ENCODE measurements at places on chromosomes 2 and 18.

DNA sequence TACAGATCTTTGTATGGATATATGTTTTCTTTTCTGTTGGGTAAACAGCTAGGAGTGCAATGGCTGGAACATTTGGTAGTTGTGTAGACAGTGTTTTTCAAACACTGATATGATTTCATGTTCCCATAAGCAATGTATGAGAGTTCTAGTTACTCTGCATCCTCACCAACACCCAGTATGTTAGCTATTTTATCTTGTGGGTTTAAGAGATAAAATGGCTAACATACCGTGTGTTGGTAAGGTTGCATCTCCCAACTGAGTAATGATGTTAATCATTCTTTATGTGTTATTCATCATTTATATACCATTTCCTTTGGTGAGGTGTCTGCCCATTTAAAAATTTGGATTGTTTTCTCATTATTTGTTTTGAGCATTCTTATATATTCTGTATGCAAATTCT lies 65.7 kb downstream of the LYPD6B start:
- DNase-seq, result no peak

GRCh38 chr2:12168791-12169388 lies 422.5 kb downstream of the LPIN1 start:
- no peak for DNase-seq

GRCh38 chr18:62044490-62045000 lies 142.3 kb downstream of the PIGN start:
- DNase-seq, result no peak

GRCh38 chr18:7733642-7734041 lies 166.5 kb downstream of the PTPRM start:
- no peak for DNase-seq

DNA sequence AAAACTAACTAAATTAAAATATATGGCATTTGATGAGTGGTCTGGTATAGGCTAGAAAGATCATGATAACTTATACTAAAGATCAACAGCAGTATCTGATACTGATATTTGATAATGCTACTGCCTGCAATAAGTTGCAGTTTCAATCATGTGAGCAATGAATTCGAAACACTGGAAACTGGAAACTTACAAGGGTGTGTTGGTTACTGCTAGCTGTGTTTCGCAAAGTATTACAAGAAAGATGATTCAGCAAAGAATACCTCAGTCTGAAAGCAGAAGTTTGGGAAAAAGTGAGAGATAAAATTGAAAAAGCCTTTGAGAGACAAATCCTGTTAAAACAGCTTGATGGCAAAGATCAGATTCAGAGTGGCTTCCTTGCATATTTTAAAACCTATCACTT lies 294.5 kb downstream of the CCDC178 start:
- no peak for DNase-seq

- no peak for DNase-seq
Observed at GRCh38 chr2:175626796-175627195, 375.3 kb downstream of the LNPK start.

DNA sequence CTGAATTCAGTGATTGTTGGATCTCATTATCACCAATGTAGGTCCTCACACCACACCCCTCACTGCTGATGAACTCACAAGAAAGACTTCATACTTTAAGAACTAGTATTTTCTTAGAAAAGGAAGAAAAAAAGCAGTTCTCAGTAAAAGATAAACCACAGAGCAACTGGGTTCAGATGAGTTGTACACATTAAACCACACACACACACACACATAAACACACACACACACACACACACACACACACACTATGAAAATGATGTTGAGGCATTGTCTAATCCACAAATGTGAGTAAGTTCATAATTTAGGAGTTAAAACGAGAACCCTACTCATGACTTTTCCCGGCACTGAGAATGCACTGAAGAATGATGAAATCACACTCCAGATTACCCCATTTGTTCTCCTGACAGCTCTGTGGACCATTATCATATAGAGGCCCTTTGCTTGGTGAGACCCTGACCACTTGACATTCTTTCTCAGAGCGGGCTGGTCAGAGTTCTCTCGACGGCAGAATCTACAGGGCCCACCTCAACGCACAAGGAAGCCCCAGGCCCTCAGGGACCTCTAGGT lies 106.2 kb downstream of the BCL2 start:
- no peak for DNase-seq

GRCh38 chr2:190179754-190180312 lies 117.3 kb upstream of the MSTN start:
- DNase-seq, result peak; percentile 7

GRCh38 chr2:42754776-42755140 lies 9.2 kb downstream of the OXER1 start:
- no peak for DNase-seq

GRCh38 chr2:48993576-48993975 lies 160.7 kb downstream of the FSHR start:
- DNase-seq, result no peak

GRCh38 chr2:2567776-2568175 lies 236.7 kb upstream of the MYT1L start:
- DNase-seq, result no peak

- DNase-seq, result no peak
Observed at GRCh38 chr2:146997945-146998344, 846.9 kb upstream of the ACVR2A start.

DNA sequence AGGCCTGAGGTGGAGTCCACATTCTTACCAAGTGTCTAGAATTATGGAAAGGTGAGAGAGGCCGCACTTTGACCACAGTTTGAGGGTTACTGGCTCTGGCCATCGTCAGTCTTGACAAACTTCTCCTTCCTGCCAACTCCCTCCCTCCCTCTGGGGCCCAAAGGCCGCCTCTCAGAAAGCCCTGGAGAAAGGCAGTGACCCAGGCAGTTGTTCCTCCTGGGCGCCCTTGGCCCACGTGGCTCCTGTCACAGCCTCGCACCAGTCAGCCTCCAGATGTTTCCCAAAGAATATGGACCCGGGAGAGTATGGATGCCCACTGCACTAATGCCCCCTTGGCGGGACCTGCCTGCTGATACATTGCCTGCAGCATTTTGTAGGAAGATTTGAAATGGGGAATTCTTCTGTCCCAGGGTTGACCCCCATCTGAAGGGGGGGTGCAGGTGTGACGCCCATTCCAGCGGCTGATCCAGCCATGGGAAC lies 61.7 kb downstream of the ASB1 start:
- no peak for DNase-seq

GRCh38 chr2:25029183-25029554 lies 12.7 kb upstream of the EFR3B start:
- DNase-seq, result no peak

DNA sequence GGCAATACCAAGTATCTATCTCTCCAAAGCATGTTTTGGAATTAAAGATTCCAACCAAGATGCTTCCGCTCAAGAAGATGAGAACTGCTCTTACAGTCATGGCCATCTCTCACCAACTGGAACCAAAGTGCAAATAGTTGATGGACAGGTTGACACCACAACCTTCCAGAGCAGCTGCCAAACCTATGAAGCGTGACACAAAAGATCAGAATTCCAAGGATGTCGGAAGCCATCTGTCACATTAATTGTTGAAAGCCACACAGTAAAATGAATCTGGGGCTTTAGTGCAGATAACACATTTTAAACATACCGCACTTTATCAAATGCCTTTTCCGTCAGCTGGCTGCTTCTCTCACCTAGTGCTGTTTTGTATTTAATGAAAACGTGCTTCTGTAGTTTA lies 195.7 kb downstream of the CDH20 start:
- DNase-seq, result no peak

GRCh38 chr2:48183991-48184390 lies 277.7 kb upstream of the FBXO11 start:
- no peak for DNase-seq

GRCh38 chr2:150762571-150762970 lies 275.1 kb upstream of the RND3 start:
- no peak for DNase-seq

- no peak for DNase-seq
Observed at GRCh38 chr2:9762164-9762563, 81.1 kb upstream of the TAF1B start.

GRCh38 chr18:3498698-3499471 lies 48.9 kb downstream of the TGIF1 start:
- DNase-seq, result peak; percentile 16

- no peak for DNase-seq
Observed at GRCh38 chr2:10820978-10821695, 8.6 kb upstream of the PDIA6 start.

DNA sequence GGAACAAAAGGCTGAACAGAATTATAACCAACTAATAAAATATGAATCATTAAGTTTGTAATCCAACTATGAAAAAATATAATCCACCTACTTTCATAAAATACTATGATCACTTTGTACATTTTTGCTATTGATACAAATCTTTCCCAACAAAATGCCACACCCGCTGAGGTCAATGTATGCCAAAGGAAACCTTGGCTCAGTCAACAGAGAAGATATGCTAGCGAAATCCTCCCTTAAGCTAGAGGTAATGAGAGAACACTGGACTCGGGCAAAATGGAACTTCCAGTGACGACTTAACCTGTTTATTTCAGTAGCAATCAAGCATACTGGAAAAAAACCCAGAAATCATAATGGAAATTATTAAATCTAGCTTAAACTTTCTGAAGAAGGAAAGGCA lies 81.5 kb downstream of the NOL10 start:
- DNase-seq, result no peak

- DNase-seq, result no peak
Observed at GRCh38 chr2:67790622-67791021, 272.2 kb downstream of the C1D start.

DNA sequence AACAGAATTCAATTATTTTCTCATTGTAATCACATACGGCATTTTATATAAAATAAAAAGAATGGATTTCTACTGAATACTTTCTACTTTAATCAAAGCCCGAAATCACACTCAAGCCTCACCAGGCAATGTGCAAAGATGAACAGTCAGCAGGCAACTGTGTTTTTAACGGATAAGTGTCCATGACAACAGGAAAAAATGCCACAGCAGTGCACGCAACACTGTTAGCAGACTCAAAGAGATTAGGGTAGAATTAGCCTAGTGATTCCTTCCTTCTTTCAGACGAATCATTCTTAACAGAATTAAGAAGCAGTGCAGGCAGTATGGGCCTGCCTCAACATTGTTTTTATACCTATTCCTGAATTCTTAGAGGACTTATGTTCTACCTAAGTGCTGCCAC lies 135.6 kb downstream of the CDH2 start:
- no peak for DNase-seq

DNA sequence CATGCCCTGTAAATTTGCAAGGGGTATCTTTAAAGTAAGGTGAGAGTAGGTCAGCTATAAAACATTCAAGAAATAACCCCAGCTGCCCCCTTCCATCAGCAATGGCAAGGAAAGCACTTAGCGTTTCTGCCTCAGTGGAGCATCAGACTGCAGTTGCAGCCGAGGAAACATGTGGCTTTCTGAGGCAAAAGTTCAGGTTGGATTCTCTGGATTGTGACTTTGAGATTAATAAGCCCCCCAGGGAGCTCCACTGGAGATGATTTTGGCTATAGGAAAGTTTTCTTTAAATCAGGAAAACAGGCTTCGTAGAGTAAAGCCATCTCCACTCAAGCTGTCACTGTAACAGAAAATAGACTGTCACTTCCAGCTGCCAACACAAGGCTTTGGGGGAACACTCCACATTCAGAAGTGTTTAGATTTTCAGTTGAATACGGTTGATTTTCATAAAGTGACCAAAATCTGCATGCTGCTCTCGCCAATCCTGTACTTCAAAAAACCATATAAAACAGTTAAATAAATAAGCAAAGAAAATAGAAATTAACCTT lies 15.3 kb upstream of the RIT2 start:
- DNase-seq, result no peak

DNA sequence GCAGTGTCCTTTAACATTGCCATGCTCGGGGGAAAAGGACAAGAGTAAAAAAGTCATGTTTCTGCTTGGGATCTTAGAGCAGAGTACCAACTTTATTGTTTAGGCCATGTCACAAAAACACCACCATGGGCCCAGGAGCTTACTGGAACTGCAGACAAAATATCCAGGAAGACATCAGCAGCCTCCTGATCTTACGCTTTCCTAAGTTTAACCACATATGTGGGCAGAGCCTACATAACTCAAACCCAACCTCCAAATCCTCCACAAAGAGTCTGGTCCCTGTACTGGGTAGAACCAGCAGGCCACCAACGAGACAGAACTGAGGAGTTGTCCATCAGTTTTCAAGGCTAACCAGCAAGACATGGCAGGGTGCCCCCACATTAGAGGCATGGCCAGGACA lies 10.3 kb downstream of the GALNT14 start:
- DNase-seq, result no peak

GRCh38 chr2:32051836-32052439 lies 11.4 kb upstream of the SPAST start:
- no peak for DNase-seq

DNA sequence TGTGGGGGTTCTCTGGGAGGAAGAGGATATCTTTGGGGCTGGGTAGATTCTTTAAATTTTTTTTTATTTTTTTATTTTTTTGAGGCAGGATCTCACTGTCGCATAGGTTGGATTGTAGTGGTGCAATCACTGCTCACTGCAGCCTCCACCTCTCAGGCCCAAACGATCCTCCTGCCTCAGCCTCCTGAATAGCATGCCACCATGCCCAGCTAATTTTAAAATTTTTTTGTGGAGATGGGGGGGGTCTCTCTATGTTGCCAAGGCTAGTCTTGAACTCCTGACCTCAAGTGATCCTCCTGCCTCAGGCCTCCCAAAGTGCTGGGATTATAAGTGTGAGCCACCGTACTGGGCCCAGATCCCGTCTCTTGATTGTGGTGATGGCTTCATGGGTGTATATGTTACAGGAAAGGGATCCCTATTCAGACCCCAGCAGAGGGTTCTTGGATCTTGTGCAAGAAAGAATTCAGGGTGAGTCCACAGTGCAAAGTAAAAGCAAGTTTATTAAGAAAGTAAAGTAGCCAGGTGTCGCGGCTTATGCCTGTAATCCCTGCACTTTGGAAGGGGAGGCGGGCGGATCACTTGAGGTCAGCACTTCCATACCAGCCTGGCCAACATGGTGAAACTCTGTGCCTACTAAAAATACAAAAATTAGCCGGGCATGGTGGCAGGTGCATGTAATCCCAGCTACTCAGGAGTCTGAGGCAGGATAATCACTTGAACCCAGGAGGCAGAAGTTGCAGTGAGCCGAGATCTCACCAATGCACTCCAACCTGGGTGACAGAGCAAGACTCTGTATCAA lies 2.0 kb upstream of the C2orf68 start:
- DNase-seq, result no peak

- no peak for DNase-seq
Observed at GRCh38 chr2:189561371-189562038, 19.1 kb downstream of the SLC40A1 start.

GRCh38 chr2:156380117-156380645 lies 47.7 kb upstream of the NR4A2 start:
- no peak for DNase-seq

Measured in right renal cortex interstitium (tissue), 3 donors.